HuH-7.5 (cell line): ENCODE measurements at places on chromosomes 5 and 9.
A peak's percentile ranks its signal among the peaks of the same experiment; 100 is the strongest.

GRCh38 chr5:1468247-1468612 is 23.0 kb upstream of the SLC6A3 start:
- peak; percentile 66 for DNase-seq

GRCh38 chr5:36703245-36703860 is 96.9 kb downstream of the SLC1A3 start:
- DNase-seq, result no peak

GRCh38 chr9:126932871-126933321 is 18.3 kb downstream of the RALGPS1 start:
- no peak for DNase-seq

- DNase-seq, result no peak
These were observed 14.1 kb upstream of the RPL26L1 start for GRCh38 chr5:172945151-172945550.

DNA sequence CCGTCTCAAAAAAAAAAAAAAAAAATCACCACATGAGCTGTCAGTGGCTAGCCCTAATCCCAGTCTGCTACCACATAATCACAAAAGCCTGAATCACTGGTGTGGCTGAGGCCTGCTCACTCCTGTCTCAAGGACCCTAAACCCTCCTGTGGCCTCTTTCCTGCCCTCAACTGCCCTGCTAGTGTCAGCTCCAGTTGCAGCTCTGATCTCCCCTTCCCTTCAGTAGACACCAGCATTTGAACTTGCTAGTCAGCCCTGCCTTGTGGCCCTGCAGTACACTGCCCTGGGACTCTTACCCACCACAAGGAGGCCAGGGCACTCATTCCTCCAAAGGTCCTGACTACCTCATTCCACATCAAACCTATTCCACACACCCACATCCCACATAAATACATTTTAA is 9.5 kb upstream of the P4HA2 start:
- DNase-seq, result no peak

- no peak for DNase-seq
These were observed 556.0 kb downstream of the BNC2 start for GRCh38 chr9:16314476-16314875.

DNA sequence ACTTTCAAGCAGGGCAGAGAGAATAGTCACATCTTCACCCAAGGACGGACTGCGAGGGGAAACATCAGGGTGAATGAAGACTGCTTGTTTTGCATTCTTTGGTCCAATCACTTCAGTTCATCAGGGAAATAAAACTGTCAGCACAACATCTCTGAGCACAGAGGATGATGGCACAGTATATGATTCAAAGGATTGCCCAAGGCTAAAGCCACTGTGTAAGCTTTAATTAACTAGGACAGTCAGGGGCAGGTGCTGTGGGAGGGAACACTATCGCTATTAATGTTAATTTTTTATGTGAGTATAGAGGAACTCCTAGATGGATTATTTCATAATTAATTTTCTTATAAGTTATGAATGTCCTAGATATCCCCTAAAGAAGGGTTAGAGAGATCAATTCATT is 112.1 kb downstream of the BASP1 start:
- no peak for DNase-seq

DNA sequence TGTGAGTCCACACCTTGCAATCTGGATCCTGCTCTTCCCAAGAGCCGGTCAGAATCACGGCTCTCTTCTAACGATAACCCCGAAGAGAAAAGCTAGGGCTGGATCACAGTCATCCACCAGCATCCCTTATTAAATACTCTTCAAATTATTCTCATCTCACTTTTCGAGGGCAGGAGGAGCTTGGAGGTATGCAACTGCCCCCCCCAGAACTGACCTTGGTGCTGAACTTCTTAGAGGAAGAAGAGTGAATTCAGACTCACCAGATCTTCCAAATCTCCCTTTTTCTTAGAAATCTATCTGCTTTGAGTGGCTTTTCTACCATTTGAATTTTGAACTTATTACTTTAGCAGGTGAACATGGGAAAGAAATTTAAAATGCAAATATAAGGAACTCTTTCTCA is 75.7 kb downstream of the MED10 start:
- DNase-seq, result no peak
